ENCODE measurements at places on chromosomes 1 and 21. TPM values are rescaled to one million over a fixed set of nuclear protein-coding genes. Genes with fewer than 3 reads are reported as not detected.

Gene PLEKHM2
- total RNA-seq, result 28.5 TPM

Gene HES2
- 0.68 TPM for total RNA-seq

Gene GJA5
- 1.2 TPM for total RNA-seq

Gene SLC9C2
- total RNA-seq, result not detected

Gene DCST1
- total RNA-seq, result not detected

Gene CFHR5
- total RNA-seq, result not detected

Gene LCE1A
- total RNA-seq, result not detected

Gene GPX7
- total RNA-seq, result 5.7 TPM

Gene SPRR4
- not detected for total RNA-seq

Gene UBIAD1
- total RNA-seq, result 15.2 TPM

Gene LRRC39
- 0.87 TPM for total RNA-seq

Gene CLCA2
- 0.08 TPM for total RNA-seq

Gene PCAT6
- total RNA-seq, result not detected

Gene LDLRAD2
- total RNA-seq, result not detected

Gene TPTE
- total RNA-seq, result 5.3 TPM

Gene DNAJC28
- 0.37 TPM for total RNA-seq

Gene SELENOF
- total RNA-seq, result 69.6 TPM
